ENCODE measurements at places on chromosomes 13 and 19.

GRCh38 chr13:46739447-46740098, 57.4 kb downstream of the ESD start:
- no peak for DNase-seq

GRCh38 chr13:26051231-26051656, 572 bp downstream of the SHISA2 start:
- DNase-seq = no peak

DNA sequence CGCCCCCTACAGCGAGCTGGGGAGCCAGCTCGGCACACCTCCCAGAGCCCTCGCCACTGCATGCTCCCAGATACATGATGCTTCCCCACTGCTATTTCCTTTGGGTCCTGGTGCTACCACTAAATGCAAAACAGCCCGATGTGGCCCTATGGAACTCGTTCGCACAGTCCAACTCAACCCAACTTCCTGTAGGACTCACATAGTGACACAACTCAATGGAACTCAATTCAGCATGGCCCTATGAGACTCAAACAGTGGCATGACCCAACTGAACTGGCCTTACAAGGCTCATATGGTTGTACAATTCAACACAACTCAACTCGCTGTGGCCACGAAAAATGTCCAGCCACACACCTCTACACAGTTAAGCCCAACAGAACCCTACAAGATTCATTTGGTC, 3.5 kb downstream of the KCNA7 start:
- DNase-seq = no peak

- DNase-seq = no peak
Measured at GRCh38 chr19:38135150-38135998, 88.6 kb downstream of the DPF1 start.

- DNase-seq = peak; percentile 27
Measured at GRCh38 chr13:34913040-34913439, 29.0 kb upstream of the NBEA start.

DNA sequence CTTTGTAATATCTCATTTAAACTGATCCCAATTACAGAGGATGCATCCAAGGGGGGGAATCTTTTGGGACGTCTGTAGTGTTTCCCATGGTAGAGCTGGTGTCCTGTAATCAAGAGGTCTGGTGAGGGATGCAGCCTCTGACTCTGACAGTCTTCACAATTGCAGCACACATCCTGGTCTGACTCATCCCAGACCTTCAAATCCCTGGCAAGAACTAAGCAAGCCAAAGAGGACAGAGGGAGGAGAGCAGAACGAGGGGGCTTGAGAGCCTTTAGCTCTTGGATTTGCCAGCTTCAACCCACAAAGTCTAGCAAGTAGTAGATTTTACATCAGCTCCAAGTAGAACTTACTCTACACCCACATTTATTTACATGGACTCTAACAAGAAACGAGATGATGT, 17.3 kb upstream of the FCGBP start:
- no peak for DNase-seq

- DNase-seq = no peak
Measured at GRCh38 chr19:296476-297225, 5.4 kb upstream of the PLPP2 start.

DNA sequence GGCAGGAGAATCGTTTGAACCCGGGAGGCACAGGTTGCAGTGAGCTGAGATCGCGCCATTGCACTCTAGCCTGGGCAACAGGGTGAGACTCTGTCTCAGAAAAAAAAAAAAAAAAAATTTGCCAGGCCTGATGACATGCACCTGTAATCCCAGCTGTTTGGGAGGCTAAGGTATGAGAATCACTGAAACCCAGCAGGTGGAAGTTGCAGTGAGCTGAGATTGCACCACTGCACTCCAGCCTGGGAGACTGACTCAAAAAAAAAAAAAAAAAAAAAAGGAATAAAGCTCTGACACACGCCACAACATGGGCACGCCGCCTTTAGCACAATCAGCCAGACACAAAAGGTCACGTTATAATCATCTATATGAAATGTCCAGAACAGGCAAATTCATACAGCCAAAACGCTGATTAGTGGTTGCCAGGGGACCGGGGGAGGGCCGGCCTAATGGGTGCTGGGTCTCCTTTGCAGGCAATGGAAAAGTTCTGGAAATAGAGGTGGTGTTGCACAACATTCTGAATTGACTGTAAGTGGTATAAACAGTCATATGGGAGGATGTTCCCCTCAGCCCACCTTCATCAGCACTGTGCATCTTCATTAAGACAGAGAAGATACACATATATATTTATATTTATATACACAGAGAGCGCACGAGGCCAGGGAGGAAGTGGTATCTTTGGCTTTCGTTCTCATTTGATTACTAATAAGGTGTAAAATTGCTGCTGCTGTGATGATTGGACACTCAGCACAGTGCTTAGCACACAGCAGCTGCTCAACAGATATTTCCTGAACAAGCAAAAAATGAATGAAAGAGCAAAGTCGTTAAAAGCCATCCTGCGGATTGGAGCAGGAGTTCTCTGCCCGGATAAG, 3.8 kb downstream of the HSPBP1 start:
- no peak for DNase-seq

- DNase-seq = peak; percentile 75
Measured at GRCh38 chr19:46697204-46697960, 19.5 kb downstream of the PRKD2 start.

- DNase-seq = no peak
Measured at GRCh38 chr13:67090856-67091255, 139.3 kb downstream of the PCDH9 start.

DNA sequence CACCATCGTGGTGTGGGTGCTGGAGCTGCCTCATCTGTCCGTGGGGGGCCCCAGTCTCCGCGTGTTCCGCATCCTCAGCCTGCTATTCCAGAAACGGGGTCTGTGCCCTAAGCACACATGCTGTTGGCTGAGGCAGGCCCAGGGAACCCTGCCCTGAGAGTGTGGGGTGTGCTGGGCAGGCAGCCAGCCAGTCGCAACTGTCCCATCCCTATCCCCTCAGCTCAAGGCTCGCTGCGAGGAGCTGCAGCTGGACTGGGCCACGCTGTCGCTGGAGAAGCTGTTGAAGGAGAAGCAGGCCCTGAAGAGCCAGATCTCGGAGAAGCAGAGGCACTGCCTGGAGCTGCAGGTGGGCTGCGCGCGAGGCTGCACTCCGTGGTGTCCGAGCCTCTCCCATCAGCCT, 21.9 kb downstream of the PLEKHJ1 start:
- no peak for DNase-seq

- peak; percentile 82 for DNase-seq
Measured at GRCh38 chr19:7515645-7516151, at the start of gene ZNF358. Gene ZNF358 (plus strand): TSS chr19:7516103. CDS start chr19:7519243, 3,140 bp downstream.

DNA sequence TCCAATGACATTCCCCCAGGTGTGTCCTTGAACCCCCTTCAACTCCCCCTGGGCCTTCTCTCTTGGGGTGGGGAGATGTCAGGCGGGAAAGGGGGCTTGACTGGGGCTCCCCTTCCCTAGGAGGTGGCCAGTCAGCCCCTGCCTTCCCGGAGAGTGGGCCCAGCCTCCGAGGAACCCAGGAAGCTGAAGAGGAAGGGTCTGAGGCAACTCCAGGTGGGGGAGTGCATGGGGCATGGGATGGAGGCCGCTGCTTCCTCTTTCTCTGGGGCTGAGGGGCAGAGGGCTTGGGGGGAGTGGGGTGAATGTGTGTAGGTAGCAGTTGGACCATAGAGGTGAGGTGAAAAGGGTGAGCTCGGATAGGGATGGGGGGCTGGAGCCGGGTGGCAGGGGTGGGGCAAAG, 2.7 kb upstream of the INAFM1 start:
- DNase-seq = no peak

GRCh38 chr13:94483970-94484369, 4.5 kb upstream of the DCT start:
- DNase-seq = no peak

GRCh38 chr13:110280985-110281688, 25.8 kb downstream of the COL4A1 start:
- DNase-seq = peak; percentile 6

GRCh38 chr13:108269601-108270328, at the start of gene TNFSF13B:
Gene TNFSF13B (plus strand): TSS chr13:108269718. CDS start chr13:108269896, 178 bp downstream.
- DNase-seq = peak; percentile 84

- no peak for DNase-seq
Measured at GRCh38 chr13:41765020-41765419, 195.9 kb downstream of the VWA8 start.

DNA sequence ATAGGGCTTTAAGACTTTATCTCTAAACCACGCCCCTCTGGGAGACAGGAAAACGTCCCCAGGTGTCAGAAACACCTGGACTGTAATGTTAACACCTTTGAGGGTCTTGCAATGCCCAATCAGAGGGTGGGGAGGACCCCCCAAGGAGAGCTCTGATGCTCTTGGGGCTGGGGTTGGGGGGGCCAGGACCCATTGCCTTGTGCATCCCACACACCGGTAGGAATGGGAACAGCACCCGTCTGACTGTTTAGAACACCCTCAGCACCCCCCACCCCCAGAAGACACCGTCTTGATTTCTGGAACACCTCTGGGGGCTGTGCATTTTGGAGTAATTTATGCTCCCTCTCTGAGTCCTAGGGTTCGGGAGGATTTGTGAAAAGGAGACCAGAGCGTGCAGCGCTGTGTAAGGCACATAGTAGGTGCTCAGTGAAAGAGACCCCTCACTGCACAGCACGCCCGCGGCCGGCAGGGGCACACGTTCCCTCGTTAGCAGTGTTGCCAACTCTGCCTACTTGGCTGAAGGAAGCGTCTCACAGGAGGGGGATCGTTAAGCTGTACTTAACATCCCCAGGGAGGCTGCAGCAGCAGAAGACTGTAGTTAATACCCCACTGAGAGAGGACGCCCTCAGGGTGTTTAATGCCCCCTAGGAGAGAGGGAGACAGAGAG, 2.8 kb upstream of the ERFL start:
- peak; percentile 58 for DNase-seq

- DNase-seq = no peak
Measured at GRCh38 chr13:94056362-94056990, 423.0 kb downstream of the DCT start.

DNA sequence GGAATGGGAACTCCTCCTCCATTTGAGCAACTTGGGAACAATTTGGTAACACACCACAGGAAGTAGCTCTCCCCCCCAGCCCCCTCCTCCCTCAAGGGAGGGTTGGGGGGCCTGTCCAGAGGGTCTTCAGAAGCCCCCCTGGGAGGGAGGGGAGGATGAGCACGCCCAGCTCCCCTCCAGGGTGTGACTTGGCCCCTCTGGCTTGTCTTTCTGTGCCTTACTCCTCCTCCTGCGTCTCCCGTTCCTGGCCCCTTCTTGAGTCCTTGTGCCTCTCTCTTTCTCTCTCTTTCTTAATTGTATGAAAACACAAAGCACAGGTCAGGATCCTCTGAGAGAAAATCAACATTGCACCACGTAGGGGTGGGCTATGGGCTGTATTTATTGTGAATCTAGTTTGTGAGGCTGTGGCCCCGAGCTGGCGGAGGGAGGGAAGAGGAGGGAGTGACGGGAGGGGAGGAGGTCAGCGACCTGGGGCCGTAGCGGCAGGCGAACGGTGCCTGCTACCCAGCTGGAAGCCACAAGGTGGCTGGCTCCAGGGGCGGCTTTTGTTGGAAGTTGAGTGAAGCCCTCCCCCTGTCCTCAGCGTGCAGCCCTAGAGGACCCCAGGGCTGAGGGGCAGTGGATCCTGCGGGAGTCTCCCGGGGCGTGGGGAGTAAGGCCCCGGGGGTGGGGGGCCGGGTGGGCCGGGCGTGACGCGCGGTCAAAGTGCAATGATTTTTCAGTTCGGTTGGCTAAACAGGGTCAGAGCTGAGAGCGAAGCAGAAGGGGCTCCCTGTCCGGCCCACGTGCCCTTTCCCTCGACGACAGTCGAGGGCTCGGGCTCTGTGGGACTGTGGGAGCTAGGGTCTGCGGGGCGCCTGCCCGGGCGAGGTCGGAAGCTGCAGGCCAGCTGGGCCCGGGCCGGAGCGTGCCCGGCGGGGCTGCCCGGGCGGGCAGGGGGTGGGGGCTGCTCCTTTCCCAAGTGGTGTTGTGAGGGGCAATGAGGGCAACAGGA, 6.4 kb downstream of the LYL1 start:
- peak; percentile 92 for DNase-seq

DNA sequence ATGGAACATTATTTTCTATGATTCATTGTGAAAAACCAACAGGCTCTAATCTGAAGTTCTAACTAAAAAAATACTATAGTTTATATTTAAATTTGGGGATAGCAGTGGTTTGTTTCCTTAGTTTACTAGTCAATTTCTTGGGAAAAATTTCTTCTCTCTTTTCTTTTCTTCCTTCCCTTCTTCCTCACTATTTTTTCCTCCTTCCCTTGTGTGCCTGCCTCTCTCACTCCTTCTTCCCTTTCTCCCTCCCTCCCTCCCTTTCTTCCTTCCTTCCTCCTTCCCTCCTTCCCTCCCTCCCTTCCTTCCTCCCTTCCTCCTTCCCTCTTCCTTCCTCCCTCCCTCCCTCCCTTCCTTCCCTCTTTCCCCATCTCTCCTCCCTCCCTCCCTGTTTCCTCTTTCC, 226.5 kb downstream of the ZNF536 start:
- DNase-seq = no peak

GRCh38 chr19:52658595-52658994, 20.4 kb upstream of the ZNF83 start:
- DNase-seq = no peak

DNA sequence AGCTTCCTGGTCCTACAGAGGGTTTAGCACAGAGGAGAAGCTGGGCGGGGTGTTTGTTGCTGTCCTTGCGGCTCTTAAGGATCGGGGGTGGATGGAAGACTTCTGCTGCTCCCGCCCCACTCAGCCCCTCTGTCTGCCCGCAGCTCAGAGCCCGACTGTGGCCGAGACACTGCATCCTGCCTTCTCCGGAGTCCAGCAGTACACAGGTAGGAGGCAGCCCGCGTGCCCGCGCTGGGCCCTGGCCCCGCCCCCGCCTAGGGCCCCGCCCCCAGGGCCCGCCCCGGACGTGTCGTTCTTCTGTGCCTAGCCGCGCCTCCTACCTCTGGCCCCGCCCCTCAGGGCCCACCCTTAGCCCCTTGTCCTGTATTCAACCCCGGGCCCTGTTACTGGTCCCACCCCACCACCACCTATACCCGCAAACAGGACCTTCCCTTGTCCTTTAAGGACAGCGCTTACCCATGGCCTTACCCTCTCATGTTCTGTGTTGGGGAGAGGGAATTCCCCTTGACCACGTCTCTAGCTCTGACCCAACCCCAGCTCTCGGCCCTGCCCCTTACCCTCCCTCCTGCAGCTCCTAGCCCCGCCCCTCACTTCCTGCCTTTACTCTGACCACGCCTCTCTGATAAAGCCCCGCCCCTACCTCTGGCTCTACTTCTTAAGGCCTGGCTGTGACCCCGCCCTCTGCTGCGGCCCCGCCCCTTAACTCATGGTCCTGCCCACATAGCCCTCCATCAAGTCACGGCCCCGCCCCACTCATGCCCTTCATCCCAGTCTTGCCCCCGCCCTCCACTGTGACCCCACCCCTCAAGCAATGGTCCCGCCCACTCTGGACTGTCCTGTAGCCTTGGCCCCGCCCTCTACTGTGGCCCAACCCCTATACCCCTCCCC, 60.5 kb downstream of the CELF5 start:
- DNase-seq = peak; percentile 89

- no peak for DNase-seq
Measured at GRCh38 chr19:2255112-2255845, 938 bp downstream of the JSRP1 start.

DNA sequence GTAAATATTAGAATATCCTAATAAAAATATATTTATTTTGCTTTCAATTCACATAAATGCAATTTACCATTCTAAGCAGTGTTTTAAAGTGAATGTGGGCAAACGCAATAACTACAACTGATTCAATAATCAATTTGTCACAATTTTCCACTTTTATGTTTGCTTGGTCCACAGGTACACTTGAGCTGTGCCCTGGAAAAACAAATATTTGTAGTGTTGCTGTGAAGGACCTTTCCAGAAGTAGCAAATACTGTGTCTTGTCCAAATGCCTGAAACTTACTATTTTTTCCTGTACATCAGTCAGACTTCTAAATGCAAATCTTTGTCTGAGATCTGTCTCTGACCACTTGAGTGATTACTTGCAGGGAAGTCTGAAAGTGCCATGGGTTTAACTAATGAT, 845.8 kb upstream of the SLITRK5 start:
- DNase-seq = no peak

Data from hematopoietic multipotent progenitor cell treated with erythropoietin and hydrocortisone succinate and interleukin-3 and kit ligand, for 4 days (in vitro differentiated cells).